ENCODE measurements at places on chromosomes 3 and 15.

- peak; percentile 43 for DNase-seq
Observed at GRCh38 chr3:179971280-179971679, 65.5 kb downstream of the PEX5L start.

GRCh38 chr15:40958146-40958545 is 4.9 kb downstream of the CHAC1 start:
- no peak for DNase-seq

- DNase-seq, result peak; percentile 86
Observed at GRCh38 chr3:195524171-195524896, 18.8 kb downstream of the PPP1R2 start.

- no peak for DNase-seq
Observed at GRCh38 chr3:63972196-63972595, 51.1 kb downstream of the PSMD6 start.

- DNase-seq, result peak; percentile 88
Observed at GRCh38 chr15:32683906-32684584, 33.8 kb upstream of the GREM1 start.

DNA sequence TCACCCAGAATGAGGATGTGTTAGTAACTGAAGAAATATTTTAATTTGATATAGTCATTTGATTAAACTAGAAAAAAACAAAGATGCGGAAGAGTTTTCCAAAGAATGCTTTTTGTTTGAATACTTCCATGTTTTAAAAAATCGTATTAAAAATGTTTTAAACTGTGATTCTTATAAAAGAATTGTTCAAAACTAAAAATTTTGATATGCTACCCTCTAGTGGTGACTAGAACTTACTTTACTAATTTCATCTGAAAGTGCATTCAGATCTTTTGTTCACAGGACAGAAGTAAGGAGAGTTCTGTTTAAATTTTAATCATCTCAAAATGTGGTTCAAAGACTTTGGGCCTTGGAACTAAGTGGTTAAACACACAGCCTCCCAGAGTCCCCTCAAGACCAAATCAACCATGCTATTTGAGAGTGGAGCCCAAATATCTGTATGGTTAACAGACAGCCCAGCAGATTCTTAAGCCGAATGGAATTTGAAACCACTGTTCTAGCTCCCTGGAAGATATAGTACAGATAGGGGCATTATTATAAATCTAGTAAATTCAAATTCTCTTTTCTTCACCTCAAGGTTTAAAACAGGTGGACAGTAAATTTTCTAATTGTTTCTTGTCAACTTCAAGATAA is 45.2 kb upstream of the SYNPR start:
- DNase-seq, result peak; percentile 15

GRCh38 chr15:53829471-53829870 is 70.0 kb upstream of the WDR72 start:
- DNase-seq, result no peak

- DNase-seq, result no peak
Observed at GRCh38 chr3:14946739-14947099, 664 bp upstream of the NR2C2 start.

DNA sequence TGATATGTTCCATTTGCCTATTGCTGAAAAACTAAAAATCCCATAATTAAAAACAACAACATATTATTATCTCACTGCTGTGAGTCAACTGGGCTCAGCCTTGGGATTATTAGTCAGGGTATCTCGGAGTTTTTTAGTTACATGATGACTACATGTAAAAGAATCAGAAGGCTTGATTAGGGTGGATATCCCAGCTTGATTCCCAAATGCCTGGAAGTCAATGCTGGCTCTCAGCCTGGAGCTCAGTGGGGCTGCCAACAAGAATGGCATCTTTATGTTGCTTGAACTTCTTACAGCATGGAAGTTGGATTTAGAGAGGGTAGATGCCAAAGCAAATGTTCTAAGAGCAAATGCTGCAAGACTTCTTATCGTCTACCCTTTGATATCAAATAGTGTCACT is 278.5 kb downstream of the PLOD2 start:
- DNase-seq, result no peak

- no peak for DNase-seq
Observed at GRCh38 chr3:2268779-2269178, 170.1 kb downstream of the CNTN4 start.

- DNase-seq, result no peak
Observed at GRCh38 chr3:53885239-53885638, 3.3 kb upstream of the ACTR8 start.

DNA sequence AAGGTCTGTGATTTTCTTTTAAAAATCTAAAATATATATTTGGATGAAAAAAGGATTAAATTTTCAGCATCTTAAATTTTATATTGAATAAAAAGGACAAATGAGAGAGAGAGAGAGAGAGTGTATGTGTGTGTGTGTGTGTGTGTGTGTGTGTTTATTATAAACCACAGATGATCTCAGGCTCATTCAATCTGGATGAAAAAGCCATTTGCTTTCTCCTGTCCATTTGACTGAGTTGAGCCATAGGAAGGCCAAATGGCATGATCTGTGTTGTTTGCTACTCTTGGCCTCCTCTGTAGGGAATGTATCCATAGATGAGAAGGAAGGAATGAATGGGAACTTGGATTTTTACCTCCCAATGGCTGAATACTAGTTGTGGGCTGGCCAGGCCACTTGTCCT is 92.5 kb upstream of the MEX3B start:
- no peak for DNase-seq

GRCh38 chr3:117193390-117193789 is 483.8 kb downstream of the TUSC7 start:
- no peak for DNase-seq

- DNase-seq, result no peak
Observed at GRCh38 chr3:156256256-156256655, 135.9 kb downstream of the KCNAB1 start.

DNA sequence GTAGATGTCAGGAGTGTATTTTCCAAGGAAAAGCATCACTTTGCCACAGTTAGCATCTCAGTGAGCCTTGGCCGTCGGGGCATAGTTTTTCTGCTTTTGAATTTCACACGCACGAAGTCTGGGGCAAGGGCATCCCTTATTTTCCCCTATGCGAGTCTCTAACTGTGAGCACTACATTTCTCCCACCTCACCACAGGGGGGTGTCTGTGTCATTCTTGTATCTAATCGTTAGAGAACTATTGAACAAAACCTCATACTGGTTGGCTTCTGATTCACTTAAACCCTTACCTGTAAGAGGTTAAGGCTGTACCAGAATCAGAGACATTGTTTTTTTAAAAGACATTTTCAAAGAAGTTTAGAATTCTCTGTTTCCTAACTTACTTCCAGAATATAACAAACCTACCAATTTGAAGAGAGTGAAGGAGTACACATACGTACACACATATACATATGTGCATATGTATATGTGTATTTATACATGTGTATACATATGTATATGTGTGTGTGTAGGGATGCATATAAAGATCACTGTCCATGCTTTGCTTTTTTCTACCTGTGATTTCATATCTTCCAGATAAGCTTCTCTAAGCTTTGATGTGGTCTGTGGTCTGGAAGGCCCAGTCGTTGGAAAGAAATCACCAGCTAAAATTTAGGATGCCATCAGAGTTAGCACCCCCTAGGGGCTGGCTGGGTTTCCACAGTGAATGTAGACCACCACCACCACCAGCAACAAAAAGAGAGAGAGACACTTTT is 49.4 kb downstream of the MYZAP start:
- DNase-seq, result peak; percentile 38

DNA sequence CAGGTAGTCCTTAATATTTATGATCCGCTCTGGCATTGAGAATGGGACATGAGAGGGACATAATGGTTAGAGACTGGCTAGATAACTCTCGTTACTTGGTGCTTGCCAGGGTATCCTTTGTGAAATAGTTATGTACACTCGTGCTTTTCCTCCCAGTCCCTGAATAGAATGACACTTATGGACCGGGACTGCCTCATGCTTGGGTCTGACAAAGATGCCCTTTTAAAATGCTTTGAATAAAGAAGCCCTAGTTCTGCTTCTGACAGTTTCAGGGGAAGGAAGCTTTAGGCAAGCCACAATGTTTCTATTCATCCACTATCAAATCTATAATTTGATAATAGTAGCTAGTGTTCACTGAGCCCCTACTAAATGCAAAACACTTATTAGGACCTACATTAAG is 29.4 kb downstream of the POLR2M start:
- DNase-seq, result no peak

DNA sequence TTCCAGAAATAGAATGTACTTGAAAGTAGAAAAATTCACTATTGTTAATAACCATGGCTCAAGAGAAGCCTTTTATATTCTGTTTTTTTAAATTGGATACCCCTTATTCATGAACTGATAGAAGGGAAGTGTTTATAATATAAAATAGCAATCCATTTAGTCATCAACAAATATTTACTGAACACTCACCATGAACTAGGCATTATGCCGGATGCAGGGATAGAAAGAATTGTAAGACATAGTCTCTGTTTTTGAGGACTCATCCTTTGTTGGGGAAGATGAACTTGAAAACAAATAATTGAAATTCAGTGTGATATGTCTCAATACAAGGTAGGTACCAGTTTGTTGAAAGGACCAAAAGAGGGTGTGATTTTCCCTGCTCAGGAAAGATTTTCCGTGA is 160.9 kb upstream of the SATB1 start:
- DNase-seq, result peak; percentile 87

DNA sequence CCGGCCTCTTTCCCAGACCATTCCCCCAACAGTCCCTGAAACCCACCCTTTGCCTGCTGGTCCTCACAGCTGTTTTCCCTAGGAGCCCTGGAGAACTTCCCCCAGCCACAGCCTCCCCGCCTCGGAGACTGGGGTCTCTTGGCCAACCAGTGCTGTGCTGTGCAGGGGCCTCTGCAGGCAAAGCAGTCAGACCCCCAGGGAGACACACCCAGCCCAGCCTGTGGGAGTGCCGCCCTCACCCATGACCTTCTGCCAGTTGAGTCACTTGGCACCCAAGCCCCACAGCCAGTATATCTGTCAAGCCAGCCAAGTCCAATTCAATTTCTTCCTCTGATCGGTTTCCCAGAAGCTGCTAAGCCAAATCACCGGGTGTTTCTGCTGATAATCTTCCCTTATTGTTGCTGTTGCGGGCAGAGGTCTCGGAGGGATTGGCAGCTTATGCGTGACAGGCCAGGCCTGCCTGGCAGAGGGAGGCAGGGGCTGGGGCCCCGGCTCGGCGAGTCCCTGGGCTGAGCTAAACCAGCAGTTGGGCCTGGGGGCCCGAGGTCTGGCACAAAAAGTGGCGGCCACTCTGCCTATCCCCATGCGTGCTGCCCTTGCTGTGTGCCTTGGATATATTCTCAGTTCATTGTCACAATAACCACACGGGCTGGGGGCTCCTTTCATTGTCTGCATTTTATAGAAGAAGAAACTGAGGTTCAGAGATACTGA is 65.6 kb upstream of the SLC6A1 start:
- DNase-seq, result peak; percentile 58

- DNase-seq, result no peak
Observed at GRCh38 chr15:95446854-95447253, 883.6 kb upstream of the NR2F2 start.

DNA sequence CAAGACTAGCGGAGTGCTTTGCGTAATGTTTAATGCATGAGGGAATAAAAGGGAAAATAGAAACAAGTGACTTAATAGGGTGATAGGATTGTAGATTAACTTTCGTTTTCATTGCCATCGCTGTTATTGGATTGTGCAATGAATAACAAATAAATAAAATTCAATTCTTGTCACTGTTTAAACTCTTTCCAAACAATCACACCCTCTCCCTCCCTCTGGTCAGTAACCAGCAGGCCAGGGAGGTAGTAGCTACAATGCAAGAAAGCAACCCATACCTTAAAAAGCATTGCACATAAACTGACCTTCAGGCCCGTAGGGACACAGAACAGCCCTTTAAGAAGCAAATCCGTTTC is 705 bp upstream of the TFRC start:
- no peak for DNase-seq

- DNase-seq, result no peak
Observed at GRCh38 chr3:28598165-28598564, 249.5 kb upstream of the AZI2 start.

DNA sequence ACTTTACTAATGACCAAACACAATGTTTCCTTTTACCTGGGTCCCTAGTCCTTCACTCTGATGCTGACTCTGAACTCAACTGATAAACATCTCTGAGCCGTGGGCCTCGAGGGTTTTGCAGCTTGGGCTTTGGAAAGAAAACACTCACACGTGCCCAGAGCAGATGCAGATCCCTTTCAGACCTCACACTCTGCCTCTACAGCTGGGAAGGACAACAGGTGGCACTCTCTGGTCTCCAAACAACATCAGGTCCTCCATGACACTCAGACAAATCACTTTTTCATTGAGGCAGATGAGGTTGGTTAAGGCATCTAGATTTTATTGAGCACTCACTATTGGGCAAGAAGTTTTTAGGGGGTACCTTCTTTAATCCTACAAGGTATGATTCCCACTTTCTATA is 64.7 kb upstream of the NTRK3 start:
- DNase-seq, result no peak

DNA sequence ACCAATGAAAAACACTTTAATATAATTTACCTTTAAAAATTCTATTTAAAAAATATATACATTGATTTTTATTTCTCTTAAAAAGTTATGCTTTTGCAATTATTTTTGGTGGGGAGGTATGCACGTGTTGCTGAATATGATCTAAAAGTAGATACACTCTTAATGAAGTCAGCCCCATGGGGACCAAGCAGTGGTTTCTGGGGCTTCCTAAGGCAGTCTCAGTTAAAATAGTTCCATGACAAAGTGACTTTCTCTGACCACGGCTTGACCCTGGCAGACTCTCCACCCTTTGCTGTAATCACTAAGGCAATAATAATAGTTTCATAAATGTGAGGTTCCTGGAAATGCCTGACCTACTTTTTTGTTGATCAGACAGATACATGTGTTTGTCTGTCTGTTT is 50.4 kb downstream of the CCR4 start:
- no peak for DNase-seq

- no peak for DNase-seq
Observed at GRCh38 chr3:49015765-49016164, 2.6 kb downstream of the DALRD3 start.

DNA sequence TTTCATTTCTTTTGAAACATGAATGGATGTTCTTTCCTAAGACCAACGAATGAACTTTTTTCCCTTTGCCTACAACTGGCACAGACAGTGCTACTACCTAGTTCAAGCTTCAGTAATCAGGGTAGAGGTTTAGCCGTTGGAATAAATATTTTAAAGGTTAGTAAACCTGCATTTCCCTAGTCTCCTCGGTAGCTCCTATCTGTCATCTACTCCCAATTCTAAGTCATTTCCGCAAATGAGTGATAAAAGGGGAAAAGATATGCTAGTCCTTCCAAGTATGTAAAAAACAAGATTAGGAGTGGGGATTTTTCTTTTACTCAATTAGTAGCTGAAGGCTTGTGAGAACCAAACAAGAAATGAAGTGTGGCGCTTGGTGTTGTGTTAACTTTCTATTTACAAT is 15.2 kb downstream of the SLTM start:
- DNase-seq, result no peak
